ENCODE measurements at places on chromosomes 7 and 10. TPM values are rescaled to one million over a fixed set of nuclear protein-coding genes. Genes with fewer than 3 reads are reported as not detected.
A peak's percentile ranks its signal among the peaks of the same experiment; 100 is the strongest.

DNA sequence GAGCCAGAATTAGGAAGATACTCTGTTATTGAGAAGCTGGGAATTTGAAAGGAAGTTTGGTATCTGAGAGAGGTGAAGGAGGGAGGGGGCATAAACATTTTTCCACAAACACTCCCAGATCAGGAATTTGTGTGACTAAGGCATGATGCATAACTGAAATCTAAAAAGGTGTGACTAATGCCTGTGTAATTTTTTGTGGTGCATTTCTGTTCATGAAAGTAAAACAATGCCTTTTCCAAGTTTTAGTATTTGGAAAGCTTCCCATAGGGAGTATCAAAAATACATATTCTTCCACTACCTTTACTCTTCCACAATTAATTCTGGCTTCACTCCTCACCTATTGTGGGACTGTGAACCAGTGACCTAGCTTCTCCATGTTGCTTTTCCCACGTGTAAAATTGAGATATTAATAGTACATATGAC lies 56.4 kb upstream of the CAV2 start:
- DNase-seq = no peak

GRCh38 chr7:114857605-114858004 lies 64.3 kb upstream of the MDFIC start:
- no peak for DNase-seq

GRCh38 chr7:92854501-92855238 lies 18.3 kb upstream of the CDK6 start:
- DNase-seq = no peak

DNA sequence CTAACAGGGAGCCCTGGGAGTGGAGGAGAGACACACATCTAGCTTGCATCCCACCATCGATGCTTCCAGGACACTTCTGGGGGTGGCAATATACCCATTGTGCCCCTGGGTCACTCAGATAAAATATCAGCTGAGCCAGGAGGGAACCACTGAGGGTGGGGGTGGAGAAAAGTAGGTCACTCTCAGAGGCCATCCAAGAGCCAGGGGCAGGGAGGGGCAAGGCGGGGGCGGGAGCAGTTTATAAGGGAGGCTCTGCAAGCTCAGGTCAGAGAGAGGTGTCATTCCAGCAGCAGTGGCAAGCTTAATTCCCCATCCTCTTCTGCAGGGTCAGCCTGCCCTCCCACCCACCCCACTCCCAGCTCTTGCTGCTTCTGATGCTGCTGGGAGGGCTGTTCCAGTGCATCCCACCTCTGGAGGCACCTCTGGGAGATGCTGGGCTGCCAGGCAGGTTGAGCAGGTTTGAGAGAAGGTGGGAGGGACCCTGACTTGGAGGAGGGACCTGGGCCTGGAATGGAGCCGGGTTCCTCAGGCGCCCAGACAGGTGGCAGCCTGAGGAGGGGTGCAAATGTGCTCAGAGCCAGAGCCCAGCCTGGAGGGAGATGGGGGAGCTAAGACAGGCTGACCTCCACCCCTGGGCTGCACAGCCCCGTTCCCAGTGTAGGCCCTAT lies 20.1 kb upstream of the TLX1 start:
- no peak for DNase-seq

GRCh38 chr7:31327071-31327470 lies 13.5 kb downstream of the NEUROD6 start:
- no peak for DNase-seq

GRCh38 chr7:106482091-106482490 lies 178.9 kb downstream of the CCDC71L start:
- no peak for DNase-seq

DNA sequence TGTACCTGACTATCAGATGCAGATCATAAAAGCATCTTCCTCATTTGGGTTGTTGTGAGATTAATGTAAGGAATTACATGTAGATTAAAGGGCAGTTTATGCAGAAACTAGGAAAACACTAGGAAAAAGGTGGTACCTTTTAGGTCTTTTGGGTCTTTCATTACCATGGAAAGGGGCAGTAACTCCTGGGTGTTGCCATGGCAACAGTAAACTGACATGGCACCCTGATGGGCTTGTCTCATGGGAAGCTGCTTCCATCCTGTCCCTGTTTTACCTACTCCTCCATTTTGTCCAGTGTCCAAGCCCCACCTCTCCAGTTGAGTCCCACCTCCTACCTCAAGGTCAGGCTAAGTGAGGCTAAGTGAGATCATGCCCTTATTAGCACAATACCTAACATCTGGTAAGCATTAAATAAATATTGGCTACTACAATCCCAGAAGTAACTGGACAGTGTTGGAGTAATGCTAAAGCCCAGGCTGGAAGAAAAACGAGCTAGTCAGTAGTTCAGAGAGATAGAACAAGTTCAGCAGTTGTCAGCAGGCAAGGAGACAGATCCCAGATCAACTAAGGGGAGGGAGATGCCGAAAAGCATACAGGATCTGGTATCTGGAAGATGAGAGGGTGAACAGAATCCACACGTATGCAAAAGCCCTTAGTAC lies 240.0 kb upstream of the AUTS2 start:
- DNase-seq = no peak

GRCh38 chr7:24851786-24852185 lies 94.5 kb upstream of the GSDME start:
- DNase-seq = no peak

DNA sequence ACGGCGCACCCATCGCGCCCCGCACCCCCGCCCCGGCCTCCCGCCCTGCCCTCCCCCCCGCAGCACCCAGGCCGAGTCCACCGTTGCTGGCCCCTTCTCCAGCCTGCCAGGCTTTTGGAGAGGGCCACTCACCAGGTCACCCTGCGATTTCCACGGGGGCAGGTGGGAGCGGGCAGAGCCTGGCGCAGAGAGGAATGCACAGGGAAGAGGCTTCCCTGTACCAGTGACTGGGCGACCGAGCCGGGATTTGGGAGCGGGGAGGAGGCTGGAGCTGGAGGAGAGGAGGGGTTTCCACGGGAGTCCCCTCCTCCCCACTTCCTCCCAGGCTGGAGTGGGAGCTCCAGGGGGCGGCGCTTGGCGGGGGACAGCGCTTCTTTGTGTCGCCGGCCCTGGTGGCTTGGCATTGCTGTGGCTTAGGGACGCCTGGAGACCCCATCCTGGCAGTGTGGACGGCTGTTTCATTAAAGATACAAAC lies 19.3 kb downstream of the TCAF1 start:
- peak; percentile 91 for DNase-seq

- DNase-seq = peak; percentile 68
Observed at GRCh38 chr10:88820748-88821401, 18.3 kb downstream of the LIPM start.

- no peak for DNase-seq
Observed at GRCh38 chr7:1926908-1927306, 256.8 kb downstream of the ELFN1 start.

GRCh38 chr7:96219378-96220130 lies 102.3 kb downstream of the SLC25A13 start:
- no peak for DNase-seq

DNA sequence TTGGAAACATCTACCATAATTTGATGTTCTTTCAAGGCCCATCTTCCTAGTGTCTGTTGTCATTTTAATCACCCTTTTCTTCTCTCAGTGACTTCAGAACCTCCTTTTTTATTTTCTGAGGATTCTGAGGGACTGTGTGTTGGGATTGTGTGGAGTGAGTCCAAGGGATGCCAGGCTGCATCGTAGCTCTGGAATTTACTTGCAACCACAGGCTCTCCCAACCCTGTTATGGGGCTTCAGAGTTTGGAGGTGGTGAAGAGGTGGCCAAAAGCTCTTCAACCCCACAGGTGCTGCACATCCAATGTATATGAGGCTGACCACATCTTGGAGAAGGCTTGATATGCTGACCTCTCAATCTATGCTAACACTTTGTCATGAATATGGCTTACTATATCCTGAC lies 79.5 kb upstream of the GPR141 start:
- no peak for DNase-seq

- no peak for DNase-seq
Observed at GRCh38 chr10:32207544-32207943, 139.4 kb downstream of the EPC1 start.

DNA sequence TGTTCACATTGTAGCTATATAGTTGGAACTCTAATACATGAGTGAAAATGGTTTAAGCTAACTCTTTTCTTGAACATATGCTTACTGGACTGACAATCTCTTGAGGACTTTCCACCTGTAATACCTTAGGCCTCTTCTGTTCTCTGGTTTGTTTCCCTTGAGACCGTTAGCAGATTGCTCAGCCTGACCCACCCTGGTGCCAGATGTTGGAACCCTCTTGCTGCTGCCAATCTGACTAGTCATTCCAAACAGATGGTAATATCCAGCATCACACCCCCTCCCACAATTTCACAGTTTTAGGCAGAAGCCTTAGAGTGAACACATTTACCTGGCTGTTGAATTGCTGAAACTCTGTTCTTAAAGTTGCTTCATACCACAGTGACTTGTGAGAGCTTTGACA lies 18.7 kb downstream of the CALD1 start:
- DNase-seq = no peak

DNA sequence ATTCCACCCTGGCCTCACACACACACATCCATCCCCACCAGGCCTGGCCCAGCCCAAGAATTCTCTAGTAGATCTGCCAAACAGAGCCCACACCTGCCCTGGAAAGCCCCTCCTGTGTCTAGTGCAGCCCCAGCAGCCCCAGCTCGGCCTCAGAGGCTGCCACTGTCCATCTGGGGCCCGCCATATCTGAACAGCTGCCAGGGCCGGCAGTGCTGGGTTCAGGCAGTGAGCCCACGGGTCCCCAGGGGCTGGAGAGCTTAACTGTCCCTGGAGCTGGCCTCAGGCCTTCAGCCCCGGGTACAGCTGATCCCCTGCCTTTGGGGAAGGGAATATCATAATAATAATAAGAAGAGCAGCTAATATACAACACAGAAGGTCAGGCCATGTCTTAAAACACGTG lies 574 bp downstream of the MYL10 start:
- peak; percentile 61 for DNase-seq

DNA sequence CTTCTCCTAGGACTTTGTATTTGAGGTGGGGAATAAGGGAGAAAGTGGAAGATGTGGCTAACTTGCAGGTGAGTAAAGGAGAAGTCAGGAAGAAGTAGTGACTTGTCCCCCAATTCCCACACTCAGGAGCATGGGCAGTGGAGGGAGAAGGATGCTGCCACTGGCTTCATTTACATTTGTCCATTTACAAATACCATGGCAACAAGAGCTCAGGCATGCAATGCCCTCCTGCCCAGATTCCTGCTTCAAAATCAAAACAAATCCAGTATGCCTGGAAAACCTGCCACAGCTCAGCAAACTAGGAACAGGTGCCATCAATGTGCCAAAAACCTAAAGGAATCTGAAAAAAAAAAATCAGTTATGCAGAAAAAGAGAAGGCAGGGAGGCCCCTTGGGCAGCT lies 139.9 kb downstream of the KCNMA1 start:
- no peak for DNase-seq

- no peak for DNase-seq
Observed at GRCh38 chr10:106740-107139, 28.5 kb upstream of the ZMYND11 start.

GRCh38 chr10:3095373-3096139 lies 28.2 kb downstream of the PFKP start:
- DNase-seq = peak; percentile 58

DNA sequence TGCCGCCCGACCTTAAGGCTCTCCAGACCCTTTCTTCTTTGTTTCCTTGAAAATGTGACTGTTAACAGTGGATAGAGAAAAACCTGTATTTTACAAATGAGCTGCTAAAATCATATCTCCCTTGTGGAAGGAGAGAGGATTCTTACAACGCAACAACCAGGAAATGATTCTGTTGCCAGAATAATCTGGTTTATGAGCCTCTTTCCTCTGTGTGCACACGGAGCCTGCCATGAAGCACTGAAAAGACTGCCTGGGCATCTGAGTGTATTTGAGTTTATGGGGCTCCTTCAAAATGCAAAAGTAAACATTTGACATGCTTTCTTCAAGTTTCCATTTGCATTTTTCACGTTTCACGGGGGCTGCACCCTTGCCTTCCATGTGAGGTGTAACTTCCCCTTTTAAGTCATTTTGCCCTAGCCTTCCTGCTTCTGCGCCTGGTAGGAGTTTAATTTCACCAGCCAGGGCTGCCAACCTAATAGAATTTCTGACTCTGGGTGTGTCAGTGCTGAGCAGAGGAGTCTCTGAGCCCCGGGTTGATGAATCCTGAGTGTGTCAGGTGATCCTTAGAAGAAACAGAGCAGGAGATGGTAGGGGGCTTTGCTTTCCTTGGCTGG lies 101.2 kb downstream of the GRB10 start:
- no peak for DNase-seq

DNA sequence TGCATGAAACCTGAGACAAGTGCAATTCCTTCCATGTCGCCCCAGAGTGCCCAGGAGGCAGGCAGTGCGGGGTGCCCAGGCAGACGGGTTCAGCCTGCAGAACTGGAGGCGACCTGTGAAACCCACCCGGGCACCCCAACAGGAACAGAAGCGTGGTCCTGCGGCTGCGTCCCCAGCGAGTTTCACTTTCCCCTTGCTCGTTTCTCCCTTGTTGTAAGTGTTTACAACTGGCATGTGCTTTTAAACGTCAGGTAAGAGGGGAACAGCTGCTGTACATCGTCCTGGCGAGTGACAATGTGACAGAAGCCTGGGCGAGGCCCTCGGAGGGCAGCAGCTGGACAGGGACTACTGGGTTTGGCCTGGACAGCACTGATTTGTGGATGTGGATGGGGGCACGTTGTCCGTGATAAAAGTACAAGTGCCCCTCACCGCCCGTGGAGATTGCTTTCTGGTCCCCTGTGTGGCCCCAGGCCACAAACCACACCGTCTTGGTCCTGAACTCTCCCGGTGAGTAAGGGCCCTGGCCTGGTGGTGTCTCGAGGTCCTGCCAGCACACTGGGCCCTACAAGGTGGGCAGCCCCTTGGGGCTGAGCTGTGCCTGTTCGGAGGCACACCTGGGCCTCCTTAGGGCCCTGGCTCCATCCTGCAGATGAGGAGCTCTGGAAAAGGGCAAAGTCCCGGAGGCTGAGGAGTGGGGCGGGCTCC lies 4.0 kb downstream of the VENTX start:
- no peak for DNase-seq

- no peak for DNase-seq
Observed at GRCh38 chr10:58382489-58382995, 2.7 kb upstream of the TFAM start.

- DNase-seq = no peak
Observed at GRCh38 chr7:149725426-149725821, 48.0 kb downstream of the ZNF467 start.

Gene RBP3
- polyA plus RNA-seq = 0.12 TPM

Gene LIPJ
- 0.05 TPM for polyA plus RNA-seq

Gene CFTR
- polyA plus RNA-seq = 0.30 TPM

Gene FAM25C
- not detected for polyA plus RNA-seq

Gene OR2A1
- 0.19 TPM for polyA plus RNA-seq

Gene MMD2
- not detected for polyA plus RNA-seq

Gene TMED4
- polyA plus RNA-seq = 91.0 TPM

Gene CALY
- polyA plus RNA-seq = not detected

Gene GPR15LG
- not detected for polyA plus RNA-seq

Gene BRAT1
- 25.9 TPM for polyA plus RNA-seq
